ENCODE measurements at places on chromosomes 5 and 9. TPM values are rescaled to one million over a fixed set of nuclear protein-coding genes. Genes with fewer than 3 reads are reported as not detected.

INVS gene
- 5.8 TPM for polyA plus RNA-seq

DNA sequence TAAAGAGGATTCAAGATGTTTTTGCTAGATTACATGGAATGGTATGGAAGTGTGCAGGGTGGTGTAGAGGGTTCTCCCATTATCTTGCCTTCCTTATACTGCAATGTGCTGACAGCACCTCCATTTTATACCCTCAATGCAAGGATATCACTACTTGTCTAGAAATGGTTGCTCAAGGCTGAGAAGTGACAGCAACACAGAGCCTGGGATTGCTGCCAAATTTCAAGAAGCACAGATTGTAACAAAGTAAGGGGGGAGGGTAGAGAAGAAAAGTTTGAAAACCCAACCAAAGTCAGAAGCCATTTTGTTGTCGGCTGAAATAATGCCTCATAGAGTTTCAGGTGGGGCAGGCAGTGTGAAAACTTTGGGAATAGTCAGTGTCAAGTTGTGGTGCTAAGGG lies 29.8 kb downstream of the PCDHAC2 start:
- peak; percentile 51 for DNase-seq

GRCh38 chr5:140255460-140256157 lies 47.3 kb downstream of the PFDN1 start:
- DNase-seq = no peak

GRCh38 chr9:99582814-99583213 lies 238.9 kb upstream of the NR4A3 start:
- no peak for DNase-seq

DNA sequence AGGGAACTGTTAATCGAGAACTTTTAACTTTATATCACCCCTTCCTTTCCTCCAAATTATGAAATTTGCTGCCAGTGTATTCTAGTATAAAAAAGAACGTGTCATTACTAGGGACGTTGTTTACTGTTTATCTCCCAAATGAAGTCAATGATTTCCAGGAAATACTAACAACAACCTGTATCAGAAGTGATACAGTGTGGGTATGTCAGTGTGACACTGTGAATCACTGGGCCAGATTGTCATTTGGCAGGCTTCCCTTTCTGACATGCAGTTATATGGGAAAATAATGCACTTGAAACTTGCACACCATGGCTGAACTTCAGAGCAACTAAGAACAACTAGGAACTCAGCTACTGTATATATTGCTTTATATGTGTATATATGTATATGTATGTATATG lies 12.6 kb downstream of the ZNF462 start:
- DNase-seq = peak; percentile 53

DNA sequence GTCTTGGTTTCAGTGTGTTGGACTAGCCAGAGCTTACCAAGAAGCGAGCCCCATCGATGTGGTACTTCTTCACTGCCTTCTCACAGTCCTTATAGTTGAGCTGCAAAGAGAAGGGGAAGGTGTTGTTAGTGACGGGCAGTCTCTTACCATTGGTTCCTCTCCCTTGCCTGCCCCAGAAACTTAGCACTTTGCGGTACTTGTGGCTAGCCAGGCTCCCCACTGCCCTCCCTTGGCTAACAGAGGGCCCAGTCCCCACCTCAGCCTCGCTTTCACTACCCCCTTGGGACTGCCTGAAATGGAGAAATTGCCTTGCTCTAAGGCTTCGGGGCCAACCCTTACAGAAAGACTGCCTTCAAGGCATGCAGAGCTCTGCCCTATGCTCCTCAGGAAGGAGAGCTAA lies 4.3 kb downstream of the LCP2 start:
- no peak for DNase-seq

DNA sequence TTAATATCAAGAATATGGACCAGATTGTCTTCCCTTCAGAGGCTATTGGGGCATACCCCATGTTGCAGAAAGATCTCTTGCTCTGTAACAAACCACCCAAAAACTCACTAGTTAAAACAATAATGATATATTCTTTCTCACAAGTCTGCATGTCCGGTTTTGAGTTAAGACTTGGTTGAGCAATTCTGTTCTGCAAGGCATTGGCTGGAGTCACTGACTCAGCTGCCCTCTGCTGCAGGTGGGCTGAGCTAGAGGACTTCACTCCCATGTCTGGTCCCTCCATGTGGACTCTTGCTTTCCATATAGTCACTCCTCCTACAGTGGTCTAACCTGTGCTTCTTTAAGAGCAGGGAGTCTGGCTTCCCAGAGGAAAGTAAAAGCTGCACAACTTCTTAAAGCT lies 73.4 kb downstream of the ESM1 start:
- DNase-seq = no peak

- no peak for DNase-seq
Measured at GRCh38 chr9:7313389-7313788, 486.2 kb downstream of the DMAC1 start.

DNA sequence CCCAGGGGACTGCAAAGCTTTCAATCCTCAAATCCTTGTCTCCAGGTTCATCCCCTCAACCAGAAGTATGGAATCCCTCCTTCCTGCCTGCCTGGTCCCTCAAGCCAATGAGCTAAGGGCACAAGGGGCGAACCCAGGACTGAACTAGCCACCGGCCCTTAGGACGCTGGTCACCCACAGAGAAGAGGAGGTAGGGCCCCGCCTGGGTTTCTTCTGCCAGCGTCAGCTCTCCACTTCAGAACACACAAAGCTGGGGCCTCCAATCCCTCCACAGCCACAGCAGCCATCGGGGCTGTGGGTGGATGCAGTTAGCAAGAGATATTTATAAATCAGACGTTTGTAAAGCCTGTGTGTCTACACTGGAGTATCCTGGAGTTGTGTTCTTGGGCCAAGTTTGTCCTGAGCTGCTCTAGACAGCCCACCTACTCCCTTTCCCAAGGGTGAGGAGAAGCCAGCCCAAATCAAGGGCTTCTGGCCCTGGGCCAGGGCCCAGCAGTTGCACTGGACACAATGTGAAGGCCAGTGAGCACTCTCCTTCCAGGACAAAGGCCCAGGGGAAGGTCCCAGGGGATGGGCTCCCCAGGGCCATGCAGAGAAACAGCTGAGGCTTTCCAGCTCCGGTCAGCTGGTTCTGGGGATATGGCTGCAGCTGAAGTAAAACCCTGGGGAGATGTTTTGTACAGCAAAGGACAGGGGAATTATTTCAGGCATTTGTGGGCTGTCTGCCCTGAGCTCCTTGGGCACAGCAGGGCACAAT lies 18.9 kb downstream of the AMBP start:
- DNase-seq = no peak

DNA sequence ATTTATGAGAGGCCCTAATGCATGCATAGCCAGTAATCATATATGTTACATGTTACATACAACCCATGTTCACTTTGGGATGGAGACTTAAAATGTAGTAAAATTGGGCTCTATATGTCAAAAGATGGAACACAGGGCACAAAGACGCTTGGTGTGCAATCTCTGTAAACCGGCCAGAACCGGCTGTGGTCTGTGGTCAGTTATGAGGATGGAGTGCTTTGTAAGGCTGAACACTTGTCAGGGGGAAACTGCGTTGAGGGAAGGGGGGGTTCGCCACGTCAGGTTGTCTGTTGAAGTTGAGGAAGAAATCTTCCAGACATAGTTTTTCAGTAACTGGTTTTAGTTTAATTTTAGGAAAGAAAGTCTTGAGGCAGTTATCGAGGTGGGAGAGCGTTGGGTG lies 2.7 kb upstream of the CKMT2 start:
- DNase-seq = no peak

- DNase-seq = no peak
Measured at GRCh38 chr5:176529741-176530141, 7.5 kb downstream of the RNF44 start.

DNA sequence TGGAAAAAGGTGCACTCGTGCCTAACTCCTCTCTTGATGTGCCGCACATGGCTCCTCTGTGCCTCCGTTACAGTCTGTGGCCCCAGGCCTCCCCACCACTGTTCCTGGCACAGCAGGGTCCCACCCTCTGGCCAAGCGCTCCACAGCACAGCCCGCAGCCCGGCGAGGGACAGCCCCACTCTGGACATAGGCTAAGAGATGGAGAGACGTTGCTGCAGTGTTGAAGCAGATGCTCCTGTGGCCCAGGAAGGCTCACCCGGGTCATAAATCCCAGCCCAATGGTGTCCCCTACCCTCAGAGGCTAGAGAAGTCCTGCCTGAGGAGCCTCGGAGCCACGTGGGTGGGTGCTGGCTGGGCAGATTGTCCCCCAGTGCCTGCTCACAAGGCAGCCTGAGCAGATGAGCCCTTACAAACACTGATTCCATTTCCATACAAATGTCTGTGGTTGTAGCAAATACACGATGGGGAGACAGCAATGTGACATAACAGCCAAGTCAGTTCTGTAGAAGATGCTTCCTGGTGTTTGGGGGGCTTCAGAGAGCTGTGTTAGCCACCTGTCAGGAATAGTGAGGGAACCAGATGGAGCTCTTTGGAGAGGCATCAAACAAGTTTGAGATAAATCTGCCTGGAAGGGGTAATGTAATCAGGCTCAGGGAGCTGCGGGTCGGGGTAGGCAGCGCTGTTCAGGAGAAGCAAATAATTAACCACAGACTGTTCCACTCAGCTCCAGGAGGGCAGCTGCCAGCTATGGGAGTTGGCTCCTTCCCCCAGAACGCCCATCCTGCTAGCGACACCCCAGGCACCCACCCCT lies 41.7 kb downstream of the C5orf15 start:
- no peak for DNase-seq

DNA sequence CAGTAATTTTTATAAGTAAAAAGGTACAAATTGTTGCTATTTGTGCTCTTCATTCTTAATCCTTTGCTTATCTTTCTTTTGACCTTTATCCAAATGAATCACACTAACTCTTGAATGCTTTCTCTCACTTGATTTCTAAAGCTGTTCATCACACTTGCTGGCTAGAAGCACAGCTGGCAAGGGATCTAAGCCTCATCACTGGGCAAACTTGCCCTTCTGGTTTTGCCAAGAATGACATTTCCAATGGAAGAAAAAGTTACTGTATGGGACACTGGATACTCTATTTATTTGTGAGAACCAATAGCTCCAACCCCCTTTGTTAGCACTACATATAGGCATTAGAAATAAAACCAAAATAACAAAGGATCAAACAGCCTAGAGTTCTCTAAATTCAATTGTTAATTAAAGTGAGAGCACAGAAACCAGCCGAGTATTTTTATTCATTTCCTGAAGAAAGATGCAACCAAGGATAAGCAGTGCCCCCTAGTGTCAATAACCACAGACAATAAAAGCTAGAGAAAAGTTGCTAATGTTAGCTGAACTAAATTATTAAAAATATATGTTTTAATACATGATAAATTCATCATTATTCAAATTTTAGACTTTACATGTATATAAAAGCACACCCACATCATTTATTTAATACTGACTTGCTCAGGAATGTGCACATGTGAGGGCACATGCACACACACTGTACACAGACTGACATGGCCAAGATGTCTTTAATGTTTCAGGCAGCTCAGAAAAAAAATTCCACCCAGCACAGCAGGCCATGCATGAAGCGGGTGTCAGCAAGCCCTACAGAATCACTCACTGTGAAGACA lies 59.8 kb upstream of the POU5F2 start:
- peak; percentile 84 for DNase-seq

DNA sequence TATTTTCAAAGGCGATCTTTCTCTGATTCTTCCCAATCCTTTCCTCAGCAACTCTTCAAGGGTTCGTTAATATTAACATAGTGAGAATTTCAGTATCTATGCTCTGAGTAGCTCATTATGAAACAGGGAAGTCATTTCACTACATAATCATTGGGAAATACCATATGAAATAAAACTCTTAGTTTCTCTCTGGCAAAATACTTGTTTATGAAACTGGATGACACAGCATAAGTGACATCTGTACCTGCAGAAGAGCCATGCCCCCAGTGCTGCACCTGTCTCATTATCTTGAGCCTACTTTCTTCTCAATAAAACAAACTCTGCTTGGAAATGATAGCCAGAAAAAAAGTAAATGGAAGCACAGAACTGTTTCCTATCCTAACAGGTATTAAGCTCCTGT lies 33.8 kb upstream of the OTULIN start:
- DNase-seq = no peak

DNA sequence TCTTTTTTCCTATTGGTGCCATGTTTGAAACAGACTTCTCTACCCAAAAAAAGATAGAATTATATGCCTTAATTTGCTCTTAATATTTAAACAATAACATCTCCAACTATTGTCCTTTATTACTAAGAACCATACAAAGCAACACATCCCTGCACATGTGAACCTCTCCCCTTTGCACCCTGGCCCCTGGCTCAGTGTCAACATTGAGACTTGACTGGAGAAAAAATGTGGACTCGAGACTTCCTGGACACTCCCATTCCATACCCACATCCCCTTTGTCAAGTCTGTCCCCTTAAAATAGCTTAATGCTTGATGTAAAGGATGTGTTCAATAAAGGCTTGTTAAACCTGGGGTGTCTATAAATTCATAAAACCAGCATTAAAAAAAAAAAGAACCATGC lies 53.2 kb downstream of the TTC39B start:
- DNase-seq = no peak

DNA sequence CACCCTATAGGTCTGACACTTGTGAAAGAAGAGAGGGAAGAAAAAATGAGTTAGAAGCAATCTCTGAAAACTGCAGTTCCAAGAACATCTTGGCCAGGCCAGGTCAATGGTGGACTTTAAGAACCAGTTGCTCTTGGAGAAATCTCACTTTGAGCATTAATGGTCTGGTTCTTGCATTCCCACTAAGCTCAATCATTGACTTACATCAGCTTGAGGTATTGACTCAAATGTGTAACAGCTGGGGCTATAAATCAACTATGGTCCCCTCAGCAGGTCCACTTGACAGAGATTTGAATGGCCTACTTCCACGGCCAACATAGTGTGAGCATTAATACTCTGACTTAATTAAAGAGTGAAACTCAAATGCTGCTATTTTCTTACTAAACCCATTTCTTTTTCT lies 357.8 kb upstream of the RGMB start:
- DNase-seq = no peak

DNA sequence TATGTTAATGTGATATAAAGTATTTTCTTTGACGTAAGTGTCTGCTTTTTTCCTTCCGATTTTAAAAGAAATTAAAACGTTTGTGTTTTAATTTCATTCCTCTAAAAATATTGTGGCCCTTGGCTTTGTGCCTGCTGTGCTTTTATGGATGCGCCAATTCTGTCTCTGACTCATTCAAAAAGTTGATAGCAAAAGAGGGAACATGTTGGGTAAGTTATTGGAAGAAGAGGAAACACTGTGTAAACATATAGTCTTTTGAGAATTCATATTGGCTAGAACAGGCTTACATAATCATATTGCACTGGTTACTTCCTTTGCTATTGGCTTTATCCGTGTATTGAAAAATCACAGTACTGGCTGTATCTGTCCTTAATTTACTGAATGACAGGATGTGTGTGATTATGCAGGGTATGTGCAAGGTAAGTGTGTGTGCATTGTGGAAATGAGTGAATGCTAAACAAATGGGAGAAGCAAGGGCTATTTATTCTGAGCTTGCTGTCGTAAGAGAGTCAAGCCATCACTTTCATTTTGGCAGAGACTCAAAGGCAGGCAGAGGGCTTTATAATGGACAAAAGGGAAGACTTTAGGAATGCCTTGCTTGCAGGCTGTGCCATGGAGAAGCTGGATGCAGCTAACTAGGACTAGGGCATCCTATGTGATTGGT lies 67.8 kb downstream of the SGCD start:
- DNase-seq = peak; percentile 60
